GM06990 (cell line): ENCODE measurements at places on chromosomes 1 and 21.
A peak's percentile ranks its signal among the peaks of the same experiment; 100 is the strongest.

DNA sequence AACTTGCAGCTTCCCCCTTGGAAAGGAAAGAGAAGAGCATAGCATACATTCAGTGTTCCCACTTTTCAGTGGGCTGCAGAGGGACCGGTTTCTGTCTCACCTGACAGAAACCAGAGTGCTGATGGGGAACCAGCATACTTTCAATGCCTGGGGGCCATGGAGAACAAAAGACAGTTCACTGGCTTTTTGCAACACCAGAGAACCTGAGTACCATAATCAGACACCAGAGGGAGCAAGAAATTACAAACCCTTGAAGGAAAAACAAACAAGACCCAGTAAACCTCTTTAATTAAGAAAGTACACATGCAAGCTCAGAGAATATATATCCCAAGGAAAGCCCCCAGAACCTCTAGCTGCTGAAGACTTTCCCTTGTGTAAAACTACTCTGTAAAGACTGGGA is 51.1 kb downstream of the CSMD2 start:
- DNase-seq = no peak

DNA sequence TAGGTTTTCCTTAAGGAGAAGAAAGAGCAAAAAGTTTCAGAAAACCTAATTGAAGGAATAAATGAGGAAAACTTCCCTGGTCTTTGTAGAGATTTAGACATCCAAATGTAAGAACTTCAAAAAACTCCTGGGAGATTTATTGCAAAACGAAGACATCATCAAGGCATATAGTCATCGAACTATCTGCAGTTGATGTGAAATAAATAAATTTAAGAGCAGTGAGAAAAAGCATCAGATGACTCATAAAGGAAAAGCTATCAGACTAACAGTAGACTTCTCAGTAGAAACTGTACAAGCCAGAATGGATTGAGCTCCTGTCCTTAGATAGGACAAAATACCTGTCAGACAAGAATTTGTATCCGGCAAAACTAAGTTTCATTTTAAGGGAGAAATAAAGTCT is 569.4 kb upstream of the ADAMTS5 start:
- DNase-seq = no peak

- no peak for DNase-seq
Observed at GRCh38 chr1:230124186-230125128, 57.4 kb downstream of the GALNT2 start.

DNA sequence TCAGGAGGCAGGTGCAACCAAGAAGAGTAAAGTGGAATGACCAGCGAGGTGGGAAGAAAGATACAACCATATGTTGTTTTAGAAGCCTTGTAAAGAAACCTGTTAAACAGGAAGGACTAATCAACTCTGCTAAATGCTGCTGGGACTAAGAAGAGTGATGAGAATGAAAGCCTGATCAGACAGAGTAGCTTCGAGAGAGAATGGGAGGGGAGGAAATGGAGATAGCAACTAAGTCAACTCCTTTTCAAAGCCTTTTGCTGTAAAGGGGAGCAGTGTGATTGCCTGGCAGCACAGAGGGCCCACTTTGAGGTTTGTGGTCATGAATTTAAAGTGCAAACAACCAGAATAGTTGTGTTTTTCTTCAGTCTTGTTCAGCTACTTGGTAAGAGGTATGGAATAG is 31.4 kb downstream of the SLC30A7 start:
- no peak for DNase-seq

DNA sequence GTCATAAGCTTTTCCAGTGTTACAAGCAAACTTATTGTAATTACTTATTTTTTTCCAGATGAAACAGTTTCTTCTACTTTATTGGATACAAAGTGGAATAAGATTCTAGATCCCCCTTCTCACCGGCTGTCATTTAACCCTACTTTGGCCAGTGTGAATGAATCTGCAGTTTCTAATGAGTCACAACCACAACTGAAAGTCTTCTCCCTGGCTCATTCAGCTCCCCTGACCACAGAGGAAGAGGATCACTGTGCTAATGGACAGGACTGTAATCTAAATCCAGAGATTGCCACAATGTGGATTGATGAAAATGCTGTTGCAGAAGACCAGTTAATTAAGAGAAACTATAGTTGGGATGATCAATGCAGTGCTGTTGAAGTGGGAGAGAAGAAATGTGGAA is 95.5 kb downstream of the ZFYVE9 start:
- no peak for DNase-seq

DNA sequence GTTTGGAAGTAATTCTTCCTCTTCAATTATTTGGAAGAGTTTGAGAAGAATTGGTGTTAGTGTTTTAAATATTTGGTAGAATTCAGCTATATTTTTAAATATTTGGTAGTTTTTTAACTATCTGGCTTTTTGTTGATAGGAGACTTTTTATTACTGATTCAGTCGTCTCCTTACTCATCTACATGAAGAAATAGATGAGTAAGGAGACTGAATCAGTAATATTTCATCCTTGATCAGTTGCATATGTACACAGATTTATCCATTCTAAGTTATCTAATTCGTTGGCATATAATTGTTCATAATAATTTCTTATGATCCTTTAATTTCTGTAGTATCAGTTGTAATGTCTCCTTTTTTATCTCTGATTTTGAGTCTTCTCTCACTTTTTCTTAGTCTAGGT is 224.1 kb downstream of the GPR52 start:
- DNase-seq = no peak

DNA sequence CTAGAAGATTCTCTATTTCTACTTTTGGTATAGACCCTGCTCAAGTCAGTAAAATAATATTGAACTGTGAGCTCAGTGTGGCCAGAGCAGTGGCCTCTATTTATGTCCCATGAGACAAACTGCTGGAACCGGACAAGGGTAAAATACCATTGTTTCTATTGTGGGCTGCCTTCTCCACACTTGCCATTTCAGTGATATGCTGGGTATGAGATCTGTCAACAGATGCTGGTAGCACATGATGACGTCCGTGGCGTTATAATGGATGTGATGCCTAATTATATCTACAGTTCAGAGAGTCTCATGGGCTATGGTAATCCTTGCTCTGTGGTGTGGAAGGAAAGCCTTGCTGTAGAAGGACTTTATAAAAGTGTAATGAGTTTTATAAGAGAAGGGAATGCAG is 2.4 kb downstream of the ACTN2 start:
- no peak for DNase-seq

- DNase-seq = no peak
Observed at GRCh38 chr1:109796484-109797302, 33.0 kb upstream of the EPS8L3 start.

- peak; percentile 38 for DNase-seq
Observed at GRCh38 chr1:212368073-212368484, 46.6 kb downstream of the PACC1 start.

DNA sequence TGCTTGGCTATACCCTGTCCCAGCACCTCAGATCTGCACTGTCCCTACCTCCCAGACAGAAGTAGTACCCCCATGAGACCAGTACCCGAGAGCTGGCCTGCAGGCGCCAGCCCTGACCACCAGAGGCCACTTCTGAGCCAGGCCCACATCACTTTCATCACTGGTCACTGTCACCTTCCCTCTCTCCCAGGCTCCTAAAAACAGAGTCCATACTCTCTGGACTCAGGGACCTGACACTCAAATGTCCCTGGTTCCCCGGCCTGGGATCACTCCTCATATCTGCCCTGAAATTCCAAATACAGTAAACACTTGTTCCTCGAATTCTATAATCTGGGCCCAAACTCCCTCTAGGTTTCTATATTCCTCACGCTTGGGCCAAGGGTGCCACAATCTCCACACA is 18.7 kb downstream of the TMEM53 start:
- DNase-seq = no peak

- DNase-seq = no peak
Observed at GRCh38 chr1:156505679-156506298, 5.2 kb upstream of the MEF2D start.

- DNase-seq = no peak
Observed at GRCh38 chr1:184461321-184461720, 74.5 kb downstream of the C1orf21 start.

DNA sequence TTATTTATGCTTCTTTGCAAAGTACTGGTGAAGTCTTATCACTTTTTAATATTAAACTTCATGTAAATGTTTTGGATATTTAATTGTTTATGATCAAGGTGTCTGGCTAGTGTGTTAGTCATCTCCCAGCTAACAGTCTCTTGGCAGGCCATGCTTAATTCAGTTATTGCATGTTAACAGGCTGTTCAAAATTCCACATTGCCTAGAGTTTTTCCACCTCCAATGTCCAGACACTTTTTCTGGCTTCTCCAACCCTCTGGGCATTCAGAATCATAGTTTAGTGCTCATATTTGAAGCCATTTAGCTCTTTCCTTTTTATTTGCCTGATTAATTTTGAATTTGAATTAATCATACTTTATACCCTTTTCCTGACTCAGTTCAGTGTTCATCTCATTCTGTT is 69.2 kb downstream of the OLFML2B start:
- no peak for DNase-seq

DNA sequence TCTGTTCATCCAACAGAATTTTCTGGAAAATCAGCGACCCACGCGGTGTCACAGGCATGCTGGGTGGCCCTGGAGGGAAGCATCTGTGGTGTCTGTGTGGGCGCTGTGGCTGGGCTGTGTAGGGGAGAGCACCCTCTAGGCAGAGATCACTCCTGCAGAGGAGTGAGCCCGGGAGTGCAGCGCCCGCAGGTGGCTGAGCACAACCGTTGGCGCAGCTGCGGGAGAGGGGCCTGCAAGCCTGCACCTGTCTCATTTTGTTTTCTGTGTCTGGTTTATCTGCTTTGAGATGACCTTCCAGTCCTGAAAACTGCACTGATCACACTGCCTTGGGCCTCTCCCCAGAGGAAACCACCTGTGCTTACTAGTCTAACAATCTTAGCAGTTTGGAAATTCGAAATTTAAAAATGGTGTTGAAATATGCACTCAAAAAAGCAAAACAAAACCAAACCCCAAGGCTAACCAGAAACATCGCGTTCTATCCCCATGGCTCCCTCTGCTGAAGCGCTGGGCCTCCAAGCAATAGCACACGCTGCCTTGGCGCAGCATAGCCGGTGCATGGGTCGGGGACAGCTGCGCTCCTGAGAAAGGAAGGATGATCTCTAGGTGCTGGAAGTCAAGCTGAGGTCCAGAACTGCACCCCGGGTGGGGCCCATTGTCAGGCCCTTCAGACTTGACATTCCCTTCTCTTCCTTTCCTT is 4.8 kb downstream of the FAM3B start:
- peak; percentile 22 for DNase-seq

GRCh38 chr1:185823467-185823866 is 89.3 kb downstream of the HMCN1 start:
- no peak for DNase-seq

- DNase-seq = no peak
Observed at GRCh38 chr1:30049748-30050296, 673.6 kb downstream of the MATN1 start.

DNA sequence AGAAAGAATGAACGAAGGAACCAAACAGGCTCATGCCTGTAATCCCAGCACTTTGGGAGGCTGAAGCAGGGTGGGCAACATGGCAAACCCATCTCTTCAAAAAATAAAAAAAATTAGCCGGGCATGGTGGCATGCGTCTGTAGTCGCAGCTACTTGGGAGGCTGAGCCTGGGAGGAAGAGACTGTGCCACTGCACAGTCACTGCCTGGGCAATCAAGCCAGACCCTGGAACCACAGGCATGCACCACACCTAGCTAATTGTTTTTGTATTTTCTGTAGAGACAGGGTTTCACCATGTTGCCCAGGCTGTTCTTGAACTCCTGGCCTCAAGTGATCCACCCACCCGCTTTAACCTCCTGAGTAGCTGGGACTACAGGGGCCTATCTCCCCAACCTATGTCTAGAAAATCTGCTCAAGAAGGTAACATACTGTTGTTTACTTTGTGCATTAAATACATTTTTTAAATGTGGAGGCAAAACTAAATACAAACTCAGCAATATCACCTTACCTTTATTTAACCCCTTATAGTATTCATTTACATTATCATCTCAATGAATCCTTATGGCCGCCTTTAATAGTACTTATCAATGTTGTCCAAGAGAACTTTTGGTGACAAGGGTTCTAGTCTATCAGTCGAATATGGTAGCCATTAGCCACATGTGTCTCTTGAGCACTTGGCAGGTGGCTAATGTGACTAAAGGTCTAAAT is 2.7 kb downstream of the KHDC4 start:
- DNase-seq = no peak

- no peak for DNase-seq
Observed at GRCh38 chr1:183756326-183756725, 48.6 kb upstream of the RGL1 start.

GRCh38 chr1:49098866-49099265 is 322.2 kb upstream of the BEND5 start:
- no peak for DNase-seq

DNA sequence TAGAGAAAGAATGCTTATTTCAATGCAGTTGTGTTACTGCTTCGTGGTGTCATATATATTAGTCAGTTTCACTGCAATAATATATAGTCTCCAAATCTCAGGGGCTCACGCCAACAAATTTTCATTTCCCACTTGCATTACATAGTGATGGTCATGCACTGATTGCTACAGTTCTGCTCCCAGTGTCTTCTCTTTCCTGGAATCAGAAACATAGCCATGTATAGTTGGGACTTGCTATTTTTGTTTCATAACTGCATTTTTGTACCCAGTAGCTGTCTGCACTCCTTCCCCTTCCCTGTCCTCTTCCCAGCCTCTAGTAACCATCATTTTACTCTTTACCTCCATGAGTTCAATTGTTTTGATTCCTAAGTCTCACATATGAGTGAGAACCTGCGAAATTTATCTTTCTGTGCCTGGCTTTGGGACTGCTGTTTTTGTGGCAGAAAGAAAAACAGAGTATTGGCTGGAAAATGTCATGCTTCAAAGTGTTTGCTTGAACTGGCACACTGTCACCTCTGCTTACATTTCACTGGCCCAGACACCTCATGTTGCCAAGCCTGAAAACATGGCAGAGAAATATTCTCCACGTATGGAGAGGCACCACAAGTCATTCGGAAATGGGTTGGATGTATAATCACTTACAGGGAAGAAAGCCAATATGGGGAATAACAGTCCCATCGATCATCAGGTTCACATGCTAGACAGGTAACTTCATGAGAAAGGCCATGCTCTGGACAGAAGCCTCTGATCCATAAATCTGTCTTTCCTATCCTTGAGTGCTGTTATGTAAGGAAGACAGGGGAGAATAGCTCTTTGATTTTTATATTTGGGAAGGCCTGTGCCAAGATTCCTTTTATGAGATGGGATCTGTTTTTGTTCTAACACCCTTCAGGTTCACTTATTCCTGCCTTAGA is 60.4 kb upstream of the BACH1 start:
- DNase-seq = no peak

DNA sequence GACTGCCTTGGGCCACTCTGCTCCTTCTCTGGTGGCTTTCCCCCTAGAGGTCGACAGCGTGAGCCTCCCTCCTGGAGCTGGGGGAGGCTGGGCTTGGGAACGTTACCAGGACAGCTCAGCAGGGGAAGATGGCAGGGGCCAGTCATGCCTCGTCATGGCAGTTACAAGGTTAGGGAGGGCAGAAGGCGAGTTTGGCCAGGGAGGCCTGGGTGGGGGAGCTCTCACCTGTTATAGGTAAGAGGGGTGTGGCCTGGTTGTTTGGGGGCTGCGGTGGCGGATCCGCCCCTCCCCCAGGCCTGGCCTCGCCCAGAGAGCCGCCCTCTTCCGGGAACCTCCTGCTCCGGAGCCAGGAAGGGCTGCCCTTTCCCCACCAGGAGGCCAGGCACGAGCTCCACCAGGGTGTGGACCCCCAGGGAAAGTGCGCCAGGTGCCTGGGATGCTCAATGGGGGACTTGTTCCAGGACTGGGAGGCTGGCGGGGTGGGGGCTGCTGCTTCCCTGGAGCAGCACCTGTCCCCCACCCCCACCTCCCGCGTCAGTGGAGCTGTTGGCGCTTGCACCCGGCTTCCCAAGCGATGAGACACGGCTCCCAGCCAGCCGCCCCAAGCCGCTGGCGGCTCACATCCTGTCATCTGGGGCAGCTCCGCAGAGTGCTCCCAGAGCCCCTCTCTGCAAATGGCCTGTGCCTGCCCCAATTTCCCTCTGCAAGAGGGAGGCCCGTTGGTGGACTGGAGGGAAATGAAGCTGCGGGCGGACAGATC is 23.6 kb upstream of the PKP1 start:
- no peak for DNase-seq
